ENCODE measurements at places on chromosomes 5 and 9.

DNA sequence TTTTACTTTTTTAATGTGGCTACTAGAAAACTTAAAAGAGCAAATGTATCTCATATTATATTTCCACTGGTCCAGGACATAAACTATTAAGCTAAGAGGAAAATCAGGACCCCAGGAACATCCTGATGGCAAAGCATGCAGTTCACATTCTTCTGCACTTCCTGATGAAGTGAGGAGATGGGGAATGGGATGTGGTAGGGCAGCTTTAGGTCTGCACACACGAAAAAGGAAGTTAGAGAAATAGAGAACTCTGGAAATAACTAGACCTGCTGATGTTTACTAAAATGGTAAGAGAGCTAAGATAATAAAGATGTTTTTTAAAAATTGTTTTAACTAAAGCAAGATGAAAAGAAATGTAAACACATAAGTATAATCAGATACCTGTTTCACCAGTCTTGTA, 39.7 kb upstream of the NIPBL start:
- no peak for DNase-seq

DNA sequence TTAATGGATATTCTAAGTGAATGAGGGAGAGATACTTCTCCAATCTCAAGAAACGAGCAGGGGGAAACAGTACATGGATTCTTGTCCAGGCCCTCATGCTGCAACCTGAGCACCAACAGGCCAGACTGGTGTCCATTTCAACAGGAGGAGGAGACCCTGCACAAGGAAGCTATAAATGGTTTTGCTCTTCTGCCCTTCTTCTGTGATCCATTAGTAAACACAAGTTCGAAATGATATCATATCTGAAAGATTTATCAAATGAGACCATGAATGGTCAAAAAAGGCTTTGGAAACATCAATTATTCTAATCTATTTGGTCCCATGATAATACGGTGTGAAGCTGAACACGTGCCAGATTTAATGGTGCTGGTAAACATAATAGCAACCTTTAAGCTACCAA, 109.8 kb downstream of the NR6A1 start:
- no peak for DNase-seq

- no peak for DNase-seq
Measured at GRCh38 chr5:40676613-40677343, 2.9 kb upstream of the PTGER4 start.

DNA sequence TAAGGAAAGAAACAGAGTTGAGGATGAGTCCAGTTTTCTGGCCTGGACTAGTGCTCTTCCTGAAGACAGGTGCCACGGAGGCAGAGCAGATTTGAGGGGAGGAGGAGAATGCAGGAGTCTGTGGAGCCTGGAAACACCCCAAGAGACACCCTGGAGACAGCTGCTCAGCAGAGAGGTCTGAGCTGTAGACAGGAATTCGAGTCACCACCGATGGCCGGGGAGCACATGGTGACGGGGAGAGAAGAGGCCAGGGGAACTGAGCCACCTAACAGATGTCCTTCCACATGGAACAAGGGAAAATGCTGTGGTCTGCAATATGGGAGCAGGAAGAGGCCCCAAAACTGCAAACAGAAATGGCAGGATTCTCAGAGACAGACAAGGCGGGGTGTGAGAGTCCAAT, 22.9 kb downstream of the CPLX2 start:
- DNase-seq = no peak

DNA sequence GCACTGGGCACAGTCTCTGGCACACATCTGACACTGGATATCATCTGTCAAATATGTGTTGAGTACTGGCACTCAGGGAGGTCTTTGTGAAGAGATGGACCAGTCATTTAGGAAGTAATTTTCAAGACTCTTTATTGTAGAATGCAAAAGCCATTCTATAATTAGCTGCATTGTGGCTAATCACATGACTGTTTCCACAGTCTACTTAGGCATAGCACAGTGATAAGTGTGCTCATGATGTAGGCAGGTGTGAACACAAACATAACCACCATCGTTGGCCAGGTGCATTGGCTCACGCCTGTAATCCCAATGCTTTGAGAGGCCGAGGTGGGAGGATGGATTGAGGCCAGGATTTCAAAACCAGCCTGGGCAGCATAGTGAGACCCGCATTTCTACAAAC, 62.2 kb downstream of the CFAP77 start:
- DNase-seq = no peak

DNA sequence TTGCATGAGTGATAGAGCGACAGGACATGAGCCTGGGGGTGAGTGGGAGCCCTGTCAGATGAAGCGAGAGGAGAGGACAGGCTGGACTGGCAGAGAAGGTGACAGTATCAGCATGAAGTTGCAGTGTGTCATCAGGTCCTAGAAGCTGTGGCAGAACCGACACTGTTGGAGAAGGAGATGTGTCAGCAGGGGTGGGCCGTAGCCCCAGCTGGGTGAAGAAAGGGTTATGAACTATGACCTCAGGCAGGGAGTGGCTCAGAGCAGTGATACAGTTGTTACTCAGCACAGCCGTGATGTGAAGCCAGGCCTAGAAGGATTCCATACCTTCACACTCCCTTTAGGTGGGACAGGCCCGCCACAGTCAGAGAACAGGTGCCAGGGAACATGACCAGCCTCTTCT, 7.6 kb downstream of the PCYOX1L start:
- no peak for DNase-seq

DNA sequence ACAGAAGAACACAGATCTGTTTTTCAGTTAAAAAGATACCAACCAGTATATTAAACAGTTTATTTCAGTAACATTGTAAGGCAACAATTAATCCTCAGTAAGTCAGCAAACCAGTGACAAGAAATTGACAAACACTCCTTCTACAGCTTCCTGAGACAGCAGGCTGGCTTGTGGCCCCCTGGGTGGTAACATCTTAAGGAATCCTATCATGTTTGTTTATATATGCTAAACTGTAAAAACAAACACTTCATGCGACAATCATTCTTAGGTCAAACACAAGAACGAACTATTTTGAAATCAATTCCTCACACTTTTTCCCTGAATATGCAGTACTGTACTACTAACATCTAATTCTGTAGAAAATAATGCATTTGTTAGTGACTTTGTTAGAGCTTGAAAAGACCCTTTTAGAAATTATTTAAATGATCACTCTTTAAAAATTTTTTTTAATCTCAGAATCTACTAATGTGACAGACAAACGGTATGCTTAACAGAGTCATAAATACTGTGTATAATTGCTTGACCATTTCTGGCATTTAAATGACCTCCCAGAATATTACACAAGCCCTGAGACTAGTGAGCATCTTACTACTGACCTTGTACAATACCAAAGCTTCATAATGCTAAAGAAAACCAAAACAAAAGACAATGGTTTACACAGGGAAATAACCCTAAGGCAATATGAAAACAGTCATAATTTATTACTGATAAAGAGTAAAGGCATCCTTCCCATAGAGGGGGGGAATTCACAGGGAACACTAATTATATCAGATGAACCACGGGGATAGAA, 48.2 kb downstream of the ERMP1 start:
- no peak for DNase-seq

DNA sequence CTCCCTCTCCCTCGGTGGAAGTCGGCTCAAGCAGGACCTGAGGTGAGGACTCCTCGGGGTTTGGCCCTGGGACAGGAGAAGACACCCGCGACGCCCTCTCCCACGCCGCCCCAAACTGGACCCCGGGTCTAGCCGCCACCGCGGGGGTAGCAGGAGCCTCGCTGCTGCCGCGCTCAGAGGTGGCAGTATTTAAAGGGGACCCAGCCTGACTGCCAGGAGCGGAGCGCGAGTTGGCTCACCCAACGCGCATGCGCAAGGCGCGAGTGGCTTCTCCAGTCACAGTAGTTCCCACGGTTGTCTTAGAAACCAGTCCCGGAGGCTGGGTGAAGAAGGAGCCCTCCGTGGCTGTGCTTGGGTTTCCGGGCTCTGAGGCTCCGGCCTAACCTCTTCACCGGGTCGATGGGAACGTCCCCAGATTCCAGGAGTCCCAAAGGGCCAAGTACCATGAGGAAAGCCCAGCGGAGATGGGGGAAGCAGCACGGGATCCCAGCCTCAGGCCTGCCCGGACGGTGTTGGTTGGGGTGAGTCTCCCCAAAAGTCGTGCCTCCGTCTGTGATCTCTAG, 477.8 kb downstream of the SPATA31A7 start:
- DNase-seq = no peak

DNA sequence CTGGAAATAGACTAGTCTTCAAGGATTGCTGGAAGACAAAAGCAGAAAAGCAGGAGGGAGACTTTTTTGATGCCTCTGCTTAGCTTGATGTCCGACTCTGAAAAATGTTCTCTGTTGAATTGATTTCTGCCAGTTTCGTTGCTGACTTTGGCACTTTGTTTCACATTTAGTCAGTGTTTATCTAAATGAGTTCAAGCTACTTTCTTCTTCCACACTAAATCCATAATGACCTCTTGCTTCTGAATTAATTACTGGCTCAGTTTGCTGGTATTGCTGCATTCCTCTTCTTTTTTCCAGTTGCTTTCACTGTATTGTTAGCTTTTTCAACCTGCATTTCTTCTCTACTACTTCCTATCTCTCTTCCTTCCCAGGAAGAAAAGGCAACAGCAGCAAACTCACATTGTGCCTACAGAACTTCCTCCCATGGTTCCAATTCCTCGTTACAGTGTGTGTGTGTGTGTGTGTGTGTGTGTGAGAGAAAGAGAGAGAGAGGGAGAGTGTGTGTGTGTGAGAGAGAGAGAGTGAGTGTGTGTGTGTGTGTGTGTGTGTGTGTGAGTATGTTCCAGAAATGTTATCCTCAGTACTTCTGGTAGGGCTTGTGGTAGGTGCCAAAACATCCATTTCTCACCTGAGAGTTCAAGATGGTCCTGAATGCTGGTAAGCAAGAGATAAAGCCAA, 234.8 kb downstream of the CSNK1G3 start:
- DNase-seq = no peak

DNA sequence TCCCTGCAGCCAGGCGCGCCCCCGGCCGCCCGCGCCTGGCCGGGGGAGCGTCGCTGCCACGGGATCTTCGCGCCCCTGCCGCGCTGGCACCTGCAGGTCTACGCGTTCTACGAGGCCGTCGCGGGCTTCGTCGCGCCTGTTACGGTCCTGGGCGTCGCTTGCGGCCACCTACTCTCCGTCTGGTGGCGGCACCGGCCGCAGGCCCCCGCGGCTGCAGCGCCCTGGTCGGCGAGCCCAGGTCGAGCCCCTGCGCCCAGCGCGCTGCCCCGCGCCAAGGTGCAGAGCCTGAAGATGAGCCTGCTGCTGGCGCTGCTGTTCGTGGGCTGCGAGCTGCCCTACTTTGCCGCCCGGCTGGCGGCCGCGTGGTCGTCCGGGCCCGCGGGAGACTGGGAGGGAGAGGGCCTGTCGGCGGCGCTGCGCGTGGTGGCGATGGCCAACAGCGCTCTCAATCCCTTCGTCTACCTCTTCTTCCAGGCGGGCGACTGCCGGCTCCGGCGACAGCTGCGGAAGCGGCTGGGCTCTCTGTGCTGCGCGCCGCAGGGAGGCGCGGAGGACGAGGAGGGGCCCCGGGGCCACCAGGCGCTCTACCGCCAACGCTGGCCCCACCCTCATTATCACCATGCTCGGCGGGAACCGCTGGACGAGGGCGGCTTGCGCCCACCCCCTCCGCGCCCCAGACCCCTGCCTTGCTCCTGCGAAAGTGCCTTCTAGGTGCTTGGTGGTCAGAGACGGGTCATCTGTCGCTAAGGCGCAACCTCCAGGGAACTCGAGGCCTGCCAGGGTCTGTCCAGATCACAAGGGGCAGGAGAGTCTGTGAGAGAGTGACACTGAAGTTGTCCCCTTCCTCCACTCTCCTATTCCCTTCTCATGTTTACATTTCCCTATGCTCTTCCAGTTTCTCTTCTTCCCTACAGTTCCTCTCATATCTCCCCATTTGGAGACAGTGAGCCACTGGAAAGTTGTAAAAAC, 1.3 kb downstream of the GPR150 start:
- peak; percentile 33 for DNase-seq

DNA sequence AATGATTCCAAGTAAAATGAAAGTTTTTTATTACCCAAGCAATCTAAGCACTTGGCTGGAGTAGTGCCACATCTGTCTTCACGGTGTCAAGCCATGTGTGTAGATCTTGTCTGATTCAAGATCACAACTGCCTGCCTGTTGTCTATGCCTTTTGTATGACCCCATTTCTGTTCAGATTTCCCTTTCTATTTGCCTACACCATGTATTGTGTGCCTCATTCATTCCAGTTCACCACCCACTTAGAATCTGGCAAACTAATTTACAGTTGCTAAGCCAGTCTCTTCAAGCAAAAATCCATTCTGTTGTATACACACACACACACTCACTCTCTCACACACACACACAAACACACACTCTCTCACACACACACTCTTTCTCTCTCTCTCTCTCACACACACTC, 33.7 kb downstream of the GLDC start:
- DNase-seq = no peak

DNA sequence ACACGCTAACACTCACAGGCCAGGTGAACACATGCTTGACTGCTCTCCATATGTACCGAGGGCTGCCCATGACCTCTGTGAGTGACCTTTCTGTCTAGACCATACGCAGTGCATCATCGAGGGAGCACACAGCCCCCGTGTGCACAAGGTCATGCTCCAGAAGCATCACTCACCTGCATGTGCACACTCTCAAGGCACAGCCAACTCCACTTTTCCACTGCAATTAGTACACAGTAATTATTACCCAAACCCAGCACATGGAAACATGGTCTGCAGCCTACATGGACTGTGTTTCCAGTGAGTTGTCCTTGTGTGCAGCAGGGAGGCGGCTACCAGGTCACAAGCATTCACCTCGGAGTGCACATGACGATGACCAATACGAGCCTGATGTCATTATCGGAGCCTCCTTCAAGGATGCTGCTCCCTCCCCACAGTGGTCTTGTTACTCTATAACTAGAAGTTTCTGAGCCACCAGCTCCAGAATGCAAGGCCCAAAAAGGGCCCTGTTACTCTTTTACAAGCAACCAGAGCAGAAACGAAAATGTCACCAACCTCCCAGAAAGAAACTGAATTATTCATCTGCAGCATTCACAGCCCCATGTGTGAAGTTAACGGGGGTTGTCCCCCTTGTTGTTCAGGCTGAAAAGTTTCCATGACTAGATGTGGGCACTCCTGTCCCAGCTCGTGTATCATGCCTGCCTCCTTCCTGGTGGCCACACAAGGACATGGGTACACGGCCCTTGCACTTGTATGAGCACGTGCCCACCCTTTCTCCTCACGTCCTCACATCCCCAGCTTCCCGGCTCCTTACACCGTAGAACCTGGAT, 31.2 kb downstream of the SEMA4D start:
- DNase-seq = no peak

DNA sequence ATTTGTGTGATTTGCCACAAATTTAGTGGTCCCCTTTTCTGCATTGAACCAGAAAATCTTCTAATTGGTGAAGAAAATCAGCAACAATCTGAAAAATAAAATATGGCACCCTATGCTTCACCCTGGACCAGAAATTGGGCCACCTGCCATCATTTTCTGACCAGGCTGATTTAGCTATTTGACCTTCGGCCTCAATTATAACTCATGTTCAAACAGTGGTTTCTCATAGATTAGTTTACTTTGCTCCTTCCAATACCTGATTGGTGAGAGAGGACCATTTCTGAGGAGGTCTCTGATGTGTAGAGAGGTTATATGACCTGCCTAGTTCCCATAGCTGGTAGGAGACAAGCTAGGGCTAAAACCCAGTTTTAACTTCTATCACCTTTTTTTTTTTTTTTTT, 59.0 kb downstream of the PTTG1 start:
- DNase-seq = no peak

All from progenitor cell of endocrine pancreas (in vitro differentiated cells).